NCI-H2029 (cell line): ENCODE measurements at places on chromosomes 13 and 19.

GRCh38 chr13:42567906-42568305, 6.0 kb upstream of the TNFSF11 start:
- no peak for DNase-seq

DNA sequence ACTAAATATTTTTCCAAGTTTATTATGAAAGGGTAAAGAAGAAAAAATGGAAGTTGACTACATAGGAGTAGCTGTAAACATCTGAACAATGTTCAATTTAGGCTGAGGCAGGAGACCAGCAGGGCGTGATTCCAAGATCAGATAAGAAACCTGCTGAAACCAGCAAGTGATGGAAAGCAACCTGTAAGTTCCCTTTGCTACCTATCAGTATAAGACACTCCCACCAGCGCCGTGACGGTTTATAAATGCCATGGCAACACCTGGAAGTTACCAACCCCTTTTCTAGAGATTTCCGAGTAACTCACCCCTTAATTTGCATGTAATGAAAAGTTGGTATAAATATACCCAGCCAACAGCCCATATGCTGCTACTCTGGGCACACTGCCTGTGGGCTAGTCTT, 1.1 kb upstream of the ZNF45 start:
- DNase-seq: no peak

- DNase-seq: peak; percentile 81
These were observed at the start of gene UFM1 for GRCh38 chr13:38349390-38350113. Gene UFM1, plus strand, starts transcription at chr13:38349851. Its CDS starts 69 bp downstream, at chr13:38349920.

DNA sequence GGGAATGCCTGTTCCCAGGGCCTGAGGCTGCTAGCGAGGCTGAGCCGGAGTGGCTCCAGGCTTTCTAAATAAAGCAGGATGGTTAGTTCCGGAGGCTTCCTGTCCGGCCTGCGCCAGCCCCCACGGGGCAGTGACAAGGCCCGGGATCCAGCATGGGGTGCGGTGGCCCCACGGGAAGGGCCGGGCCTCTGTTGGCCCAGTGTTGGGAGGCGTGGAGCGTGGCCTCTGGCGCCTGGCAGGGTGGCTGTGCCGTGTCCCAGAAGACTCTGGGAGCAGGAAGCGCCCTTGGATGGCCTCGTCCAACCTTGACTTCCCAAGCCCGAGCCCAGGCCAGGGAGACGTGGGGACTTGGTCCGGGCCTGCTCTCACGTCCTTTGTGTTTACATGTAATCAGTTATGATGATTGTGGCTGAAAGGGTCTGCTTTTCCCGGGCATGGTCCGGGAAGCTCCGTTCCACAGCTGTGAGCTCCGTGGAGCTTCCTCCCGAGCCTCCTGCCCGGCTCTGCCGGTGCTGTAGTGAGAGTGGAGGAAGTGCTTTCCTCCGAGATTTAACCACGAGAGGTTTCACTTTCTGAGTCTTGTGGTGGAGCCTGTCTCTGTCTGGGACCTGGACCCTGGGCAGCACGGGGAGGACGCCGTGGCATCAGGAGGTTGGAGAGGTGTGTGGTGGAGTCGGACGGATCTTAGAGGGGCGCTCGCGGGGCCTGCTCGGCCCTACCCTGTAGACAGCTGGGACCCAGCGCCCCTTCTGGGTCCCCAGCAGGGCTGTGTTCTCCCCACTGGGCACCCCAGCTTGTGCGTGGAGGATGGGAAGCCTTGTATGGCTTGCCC, 4.6 kb downstream of the GNA11 start:
- DNase-seq: no peak

DNA sequence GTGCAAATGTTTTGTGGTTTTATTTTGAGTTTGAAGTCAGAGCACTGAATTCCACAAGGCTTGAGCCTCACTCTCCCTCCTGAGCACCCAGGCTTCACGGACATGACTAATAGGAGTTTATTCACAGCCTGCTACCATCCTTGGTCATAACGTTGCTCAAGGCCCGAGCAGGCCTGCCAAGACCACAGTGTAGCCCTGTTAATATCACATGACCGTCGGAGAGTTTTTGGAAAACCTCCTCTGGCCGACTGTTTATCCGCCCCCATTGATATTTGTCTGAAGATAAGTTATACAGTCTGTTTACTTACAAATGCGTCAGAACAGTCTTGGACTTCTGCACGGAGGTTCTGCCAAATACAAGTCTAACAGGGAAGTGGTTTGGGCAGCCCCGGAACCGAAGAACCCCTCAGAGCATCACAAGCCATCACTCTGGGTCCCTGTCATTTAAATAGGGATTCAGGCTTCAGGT, 89.9 kb downstream of the COL4A2 start:
- DNase-seq: no peak

GRCh38 chr19:49911381-49912145, 14.9 kb upstream of the IL4I1 start:
- no peak for DNase-seq

DNA sequence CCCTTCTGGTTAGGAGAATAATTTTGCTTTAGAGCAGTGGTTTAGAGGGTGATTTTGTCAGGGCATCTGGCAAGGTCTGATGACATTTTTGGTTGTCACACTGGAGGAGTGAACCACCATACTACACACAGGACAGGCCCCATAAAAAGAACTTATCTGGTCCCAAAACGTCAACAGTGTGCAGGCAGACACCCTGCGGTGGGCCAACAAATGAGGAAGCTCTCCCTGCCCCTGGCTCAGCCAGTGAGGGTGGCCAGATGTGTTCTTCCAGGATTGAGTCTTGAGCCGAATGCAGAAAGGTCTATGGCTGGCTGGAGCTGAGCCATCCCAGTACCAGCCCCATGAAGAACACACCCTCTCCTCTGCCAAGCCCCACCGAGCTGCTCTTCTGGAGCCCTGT, 149.2 kb downstream of the MIPEP start:
- no peak for DNase-seq

DNA sequence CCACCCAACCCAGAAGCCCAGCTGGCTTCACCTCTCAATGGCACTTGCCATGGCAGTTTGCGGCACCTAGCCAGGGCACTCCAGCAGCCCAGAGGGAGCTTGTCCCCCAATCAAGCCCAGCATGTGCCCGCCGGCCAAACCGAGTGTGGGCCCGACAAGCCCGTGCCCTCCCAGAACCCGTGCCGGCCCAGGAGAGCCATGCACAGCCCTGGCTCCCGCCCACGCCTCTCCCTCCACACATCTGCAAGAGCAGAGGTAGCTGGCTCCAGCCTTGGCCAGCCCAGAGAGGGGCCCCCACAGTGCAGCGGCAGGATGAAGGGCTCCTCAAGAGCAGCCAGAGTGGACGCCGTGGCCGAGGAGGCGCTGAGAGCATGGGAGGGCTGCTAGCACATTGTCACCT, 2278.0 kb upstream of the PCDH20 start:
- DNase-seq: no peak

GRCh38 chr13:95601906-95602305, 42.6 kb downstream of the DZIP1 start:
- DNase-seq: no peak

DNA sequence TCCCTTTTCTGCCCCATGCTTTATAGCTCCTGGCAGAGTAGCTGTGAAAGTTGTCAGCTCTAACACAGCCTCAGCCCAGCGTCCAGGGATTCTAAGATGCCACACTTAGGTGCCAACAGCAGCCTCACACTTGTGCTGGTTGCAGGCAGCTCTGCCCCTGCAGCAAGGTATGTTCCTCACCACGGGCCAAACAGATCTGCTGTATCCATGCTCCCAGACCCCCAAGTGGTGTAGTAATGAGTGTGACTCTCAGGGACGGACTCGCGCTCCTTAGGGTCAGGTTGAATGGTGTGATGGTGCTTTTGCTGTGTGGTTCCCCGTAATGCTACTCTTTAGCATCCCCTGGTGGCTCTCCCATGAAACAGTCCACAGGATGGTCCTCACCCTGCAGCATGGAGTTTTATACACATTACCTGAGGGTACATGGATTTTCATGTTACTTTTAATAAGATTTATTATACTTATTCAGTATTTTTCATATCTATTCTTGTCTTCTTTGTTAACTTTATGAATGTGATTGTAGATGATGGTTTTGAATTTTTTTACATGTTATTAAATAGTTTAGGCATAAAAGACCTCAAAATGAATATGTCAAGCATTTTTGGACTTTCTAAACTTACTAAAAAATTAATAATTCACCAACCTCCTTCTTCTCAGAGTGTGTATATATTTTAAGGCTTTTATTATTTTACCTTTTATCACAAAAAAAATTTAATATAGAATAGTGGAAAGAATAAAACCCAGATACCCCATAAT, 232.5 kb downstream of the SLC7A1 start:
- DNase-seq: peak; percentile 25

DNA sequence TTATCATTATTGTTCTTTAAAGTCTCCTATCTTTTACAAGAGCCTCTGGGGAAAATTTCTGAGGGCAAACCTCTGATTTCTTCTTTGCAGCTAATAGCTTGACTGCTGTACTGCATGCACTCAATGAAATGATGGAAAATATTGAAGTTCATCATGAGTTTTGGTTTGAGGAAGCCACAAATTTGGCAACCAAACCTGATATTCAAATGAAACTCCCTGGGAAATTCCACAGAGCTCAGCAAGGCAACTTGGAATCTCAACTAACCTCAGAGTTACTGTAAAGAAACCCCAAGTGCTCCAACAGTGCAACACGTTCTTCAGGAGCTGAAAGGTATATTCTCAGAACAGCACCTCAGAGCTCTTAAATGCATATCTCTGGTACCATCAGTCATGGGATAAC, 14.2 kb upstream of the RNF6 start:
- no peak for DNase-seq

DNA sequence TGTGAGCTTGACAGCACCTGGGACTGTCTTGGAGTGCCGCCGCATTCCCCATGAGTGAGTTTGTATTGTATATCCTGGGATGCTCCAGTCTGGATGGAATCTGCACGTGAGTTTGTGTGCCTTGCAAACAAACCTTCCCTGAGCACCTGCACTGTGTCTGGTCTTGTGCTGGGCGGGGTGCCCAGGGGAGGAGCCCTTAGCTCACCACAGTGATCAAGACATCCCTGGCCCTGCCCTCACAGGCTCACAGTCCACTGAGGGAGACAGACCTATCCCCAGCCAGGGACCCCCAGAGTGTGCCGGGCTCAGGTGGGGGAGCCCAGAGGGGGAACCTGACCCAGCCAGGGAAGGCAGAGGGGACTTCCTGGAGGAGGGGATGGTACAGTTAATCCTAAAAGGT, 1.7 kb upstream of the BCAM start:
- peak; percentile 96 for DNase-seq

DNA sequence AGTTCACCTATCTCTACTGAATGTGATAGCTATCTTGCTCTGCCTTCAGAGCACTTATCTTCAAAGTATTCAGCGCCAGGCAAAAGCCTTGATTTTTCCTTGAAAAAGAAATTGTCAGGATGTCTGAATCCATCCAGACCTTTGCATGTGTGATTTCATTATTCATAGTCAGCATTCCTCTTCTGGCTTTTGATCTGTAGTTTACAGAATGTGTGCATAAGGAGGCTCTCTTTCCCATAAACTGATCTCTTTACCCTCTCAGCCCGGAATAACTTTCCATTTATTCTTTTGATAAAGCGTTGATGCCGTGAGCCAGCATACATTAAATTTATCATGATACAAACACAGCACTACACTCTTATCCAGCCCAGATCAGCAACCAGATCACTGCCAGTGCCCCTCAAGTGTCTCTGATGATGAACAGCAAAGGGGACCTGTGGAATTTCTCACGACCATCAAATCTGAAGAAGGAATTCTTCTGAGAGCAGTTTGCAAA, 130.8 kb downstream of the DNAJC15 start:
- DNase-seq: no peak
